Type B pancreatic cell (in vitro differentiated cells): ENCODE measurements at places on chromosomes 5 and 9.

GRCh38 chr9:68533678-68534077 is 7.0 kb downstream of the TMEM252 start:
- no peak for DNase-seq

DNA sequence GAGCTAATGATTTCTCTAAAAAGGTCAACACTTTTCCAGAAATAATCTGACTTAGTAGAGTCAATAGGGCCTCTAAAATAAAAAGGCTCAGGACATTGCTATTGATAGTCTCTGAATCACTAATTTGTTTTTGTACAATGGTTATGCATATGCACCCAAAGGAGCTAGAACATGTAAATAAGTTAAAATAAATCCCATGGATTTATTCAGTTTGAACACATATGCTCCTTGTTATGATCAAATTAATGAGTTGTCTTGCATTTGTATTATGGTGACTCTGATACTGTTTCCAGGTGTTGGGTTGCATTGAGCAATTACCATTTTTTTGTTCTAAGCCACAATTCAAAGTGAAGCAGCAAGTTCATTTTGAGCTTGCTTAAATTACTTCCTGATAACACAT is 276.0 kb upstream of the TUSC1 start:
- no peak for DNase-seq

- no peak for DNase-seq
Observed at GRCh38 chr9:20220286-20220685, 402.0 kb downstream of the MLLT3 start.

- DNase-seq, result no peak
Observed at GRCh38 chr9:135245482-135246247, 158.2 kb downstream of the OLFM1 start.

- no peak for DNase-seq
Observed at GRCh38 chr5:60219921-60220320, 326.4 kb upstream of the PDE4D start.

- DNase-seq, result no peak
Observed at GRCh38 chr9:4555236-4555635, 65.0 kb downstream of the SLC1A1 start.

- DNase-seq, result no peak
Observed at GRCh38 chr9:22119522-22120158, 110.5 kb upstream of the CDKN2B start.

- no peak for DNase-seq
Observed at GRCh38 chr5:80406980-80407734, 707 bp upstream of the ZFYVE16 start.

- DNase-seq, result no peak
Observed at GRCh38 chr9:73042155-73042554, 89.3 kb upstream of the ALDH1A1 start.

GRCh38 chr9:8860925-8861324 is 1061.3 kb upstream of the DMAC1 start:
- DNase-seq, result no peak
